Stimulated activated CD8-positive, alpha-beta memory T cell treated with anti-CD3 and anti-CD28 coated beads, Interleukin-4, amount 100 ng/mL, for 48 hours (primary cell): ENCODE measurements at places on chromosomes 16 and 17.

DNA sequence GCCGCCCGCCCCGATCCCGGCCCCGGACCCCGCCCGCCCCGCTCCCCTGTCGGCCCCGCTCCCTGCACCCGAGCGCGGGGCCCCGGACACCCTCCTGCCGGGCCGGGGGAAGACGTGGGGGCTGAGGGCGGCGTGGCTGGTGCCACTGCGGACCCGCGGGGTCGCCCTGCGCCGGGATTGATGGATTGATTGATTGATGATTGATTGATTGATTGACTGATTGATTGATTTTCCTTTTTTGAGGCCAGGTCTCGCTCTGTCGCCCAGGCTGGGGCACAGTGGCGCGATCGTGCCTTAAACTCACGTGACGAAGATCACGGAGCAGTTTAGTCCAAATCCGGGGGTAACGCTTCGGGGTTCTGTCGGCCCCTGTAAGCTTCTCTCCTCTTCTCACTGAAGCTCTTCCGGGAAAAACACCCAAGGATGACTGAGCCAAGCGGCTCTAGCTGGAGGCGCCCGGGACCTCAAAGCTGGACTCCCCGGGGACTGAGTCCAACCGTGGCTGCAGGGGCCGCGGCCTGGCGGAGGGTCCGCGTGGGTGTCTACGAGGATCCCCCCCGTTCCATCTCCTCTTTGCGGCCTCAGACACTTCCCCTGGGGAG lies 40.2 kb upstream of the BHLHA9 start:
- DNase-seq: no peak

DNA sequence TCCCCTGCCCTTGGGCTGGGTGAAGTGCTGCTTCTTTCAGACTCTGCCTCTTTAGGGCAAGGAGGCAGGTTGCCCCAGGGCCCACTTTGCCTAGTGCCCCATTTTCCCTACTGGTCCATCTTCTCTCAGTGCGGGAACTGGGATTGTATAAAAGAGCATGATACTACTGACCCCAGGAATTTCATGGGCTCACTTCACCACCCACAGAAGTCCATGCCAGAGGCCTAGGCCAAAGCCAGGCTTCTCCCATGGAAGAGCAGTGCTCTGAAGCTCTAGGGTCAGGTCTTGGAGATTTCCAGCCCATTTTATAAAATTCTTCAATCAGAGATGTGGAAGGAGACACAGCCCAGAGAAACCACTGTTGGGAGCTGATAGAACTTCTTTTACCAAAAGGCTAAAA lies 5.7 kb downstream of the CACNG1 start:
- no peak for DNase-seq

DNA sequence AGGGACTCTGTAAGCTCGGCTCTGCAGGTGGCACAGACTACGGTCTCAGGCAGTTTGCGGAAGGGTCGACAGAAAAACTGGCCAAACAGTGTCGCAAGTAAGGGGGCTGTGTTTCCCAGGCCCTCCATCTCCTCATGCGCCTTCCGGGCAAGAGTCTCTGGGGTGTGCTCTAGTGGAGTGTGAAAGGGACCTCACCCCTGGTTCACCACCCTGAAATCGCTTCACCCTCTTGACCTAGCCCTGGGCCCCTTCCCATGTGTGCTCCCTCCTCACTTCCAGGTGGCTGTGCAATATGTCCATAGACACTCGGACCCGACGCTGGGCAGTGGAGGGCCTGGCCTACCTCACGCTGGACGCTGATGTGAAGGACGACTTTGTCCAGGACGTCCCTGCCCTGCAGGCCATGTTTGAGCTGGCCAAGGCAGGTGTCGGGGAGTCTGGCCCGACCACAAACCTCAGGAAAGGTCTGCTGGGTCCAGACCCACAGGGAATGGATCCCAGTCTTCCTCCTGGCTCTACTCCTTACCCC lies 22.3 kb downstream of the UNC45B start:
- no peak for DNase-seq

GRCh38 chr16:81041696-81042095 lies 6.1 kb downstream of the ATMIN start:
- no peak for DNase-seq

- no peak for DNase-seq
Measured at GRCh38 chr16:66159987-66160386, 206.5 kb upstream of the CDH5 start.

DNA sequence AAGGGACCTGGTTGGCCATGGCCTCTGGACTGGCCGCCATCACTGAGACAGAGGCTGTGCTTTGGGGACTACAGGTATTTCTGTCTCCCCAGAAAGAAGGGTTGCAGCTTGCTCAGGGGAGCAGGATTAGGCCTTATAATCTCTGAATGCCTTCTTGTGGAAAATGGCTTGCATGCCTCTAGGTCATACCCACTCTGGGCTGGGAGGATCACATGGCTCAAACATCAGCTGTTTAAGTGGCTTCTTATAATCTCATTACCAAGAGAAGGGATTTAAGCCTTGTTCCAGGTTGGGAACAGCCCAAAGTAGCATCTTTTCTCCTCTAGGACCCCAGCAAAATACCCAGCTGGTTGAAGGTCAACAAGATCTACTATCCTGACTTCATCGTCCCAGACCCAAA lies 19.1 kb downstream of the LIG3 start:
- DNase-seq: no peak

DNA sequence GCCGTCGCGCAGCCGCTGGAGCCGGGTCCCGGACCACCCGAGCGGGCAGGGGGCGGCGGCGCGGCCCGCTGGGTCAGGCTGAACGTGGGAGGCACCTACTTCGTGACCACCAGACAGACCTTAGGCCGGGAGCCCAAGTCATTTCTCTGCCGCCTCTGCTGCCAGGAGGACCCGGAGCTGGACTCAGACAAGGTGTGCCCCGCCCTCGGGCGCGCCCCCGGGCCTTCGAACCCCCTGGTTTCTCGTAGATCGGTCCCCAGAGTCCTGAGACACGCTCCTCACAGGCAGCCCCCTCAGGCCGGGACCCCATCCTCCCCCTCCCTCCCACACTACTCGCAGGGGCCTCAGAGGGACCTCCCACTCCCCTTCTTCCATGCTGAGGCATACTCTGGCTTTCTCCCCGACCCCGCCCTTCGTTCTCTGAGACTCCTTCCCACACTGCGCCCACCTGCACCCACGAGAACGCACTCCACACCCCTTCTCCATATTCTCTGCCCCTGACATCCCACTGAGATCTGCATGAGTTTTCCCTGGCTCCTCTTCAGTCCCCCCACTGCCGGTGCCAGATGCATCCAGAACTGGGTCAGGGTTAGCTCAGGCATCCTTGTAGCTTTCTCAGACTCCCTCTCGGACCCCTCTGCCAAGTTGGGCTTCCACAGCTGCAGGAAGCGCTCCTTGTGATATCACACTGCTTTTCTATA lies 523 bp downstream of the KCTD2 start:
- peak; percentile 47 for DNase-seq

- no peak for DNase-seq
Measured at GRCh38 chr17:34763728-34764665, 184.6 kb downstream of the TMEM132E start.
